ENCODE measurements at places on chromosomes 16 and 17. TPM values are rescaled to one million over a fixed set of nuclear protein-coding genes. Genes with fewer than 3 reads are reported as not detected.

GRCh38 chr16:66728117-66728787, 23.2 kb downstream of the DYNC1LI2 start:
- no peak for DNase-seq

HCFC1R1 gene
- total RNA-seq: 67.3 TPM

DNA sequence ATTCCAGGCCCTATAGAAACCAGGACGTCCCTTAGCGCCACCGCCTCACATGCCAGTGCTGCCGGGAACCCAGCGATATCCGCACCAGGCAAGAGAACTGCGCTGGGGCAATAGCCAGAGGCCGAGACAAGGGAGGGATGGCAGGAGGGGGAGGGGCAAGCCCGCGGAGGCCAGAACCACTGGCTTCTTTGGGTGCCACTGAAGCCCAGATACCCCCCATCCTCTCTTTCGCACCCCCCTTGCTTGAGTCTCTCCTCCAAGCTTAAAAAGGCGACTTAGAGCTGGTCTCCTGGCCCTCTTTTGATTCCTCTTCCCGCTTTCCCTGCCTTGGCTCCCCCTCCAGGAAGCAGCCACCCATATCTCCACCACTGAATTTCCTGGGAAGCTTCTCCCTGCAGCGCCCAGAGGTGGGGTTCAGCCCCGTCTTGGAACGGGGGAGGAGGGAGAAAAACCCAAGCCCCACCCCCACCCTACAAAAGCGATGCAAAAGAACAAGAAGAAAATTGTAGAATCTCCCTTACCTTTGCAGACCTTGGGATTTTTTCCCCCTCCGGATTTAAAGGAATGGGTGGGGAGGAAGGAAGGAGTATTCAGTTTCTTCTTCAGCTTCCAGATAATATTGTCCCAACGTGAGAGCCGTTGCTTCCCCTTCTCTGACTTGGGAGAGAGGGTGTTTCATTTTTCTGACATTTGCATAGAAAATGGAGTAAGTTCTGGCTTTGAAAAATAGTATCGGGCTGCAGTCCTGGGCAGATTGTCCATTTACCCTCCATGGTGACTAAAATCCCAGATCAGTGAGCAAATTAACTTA, 622 bp downstream of the HOXB6 start:
- no peak for DNase-seq

DNAAF8 gene
- total RNA-seq: 2.3 TPM

ARHGAP44 gene
- 0.80 TPM for total RNA-seq

GRCh38 chr17:77423589-77424451, 283.1 kb downstream of the SEC14L1 start:
- DNase-seq: peak; percentile 69

- DNase-seq: no peak
Measured at GRCh38 chr16:35744726-35745125, 2285.3 kb downstream of the TP53TG3F start.
